ENCODE measurements at places on chromosomes 7 and 10.

DNA sequence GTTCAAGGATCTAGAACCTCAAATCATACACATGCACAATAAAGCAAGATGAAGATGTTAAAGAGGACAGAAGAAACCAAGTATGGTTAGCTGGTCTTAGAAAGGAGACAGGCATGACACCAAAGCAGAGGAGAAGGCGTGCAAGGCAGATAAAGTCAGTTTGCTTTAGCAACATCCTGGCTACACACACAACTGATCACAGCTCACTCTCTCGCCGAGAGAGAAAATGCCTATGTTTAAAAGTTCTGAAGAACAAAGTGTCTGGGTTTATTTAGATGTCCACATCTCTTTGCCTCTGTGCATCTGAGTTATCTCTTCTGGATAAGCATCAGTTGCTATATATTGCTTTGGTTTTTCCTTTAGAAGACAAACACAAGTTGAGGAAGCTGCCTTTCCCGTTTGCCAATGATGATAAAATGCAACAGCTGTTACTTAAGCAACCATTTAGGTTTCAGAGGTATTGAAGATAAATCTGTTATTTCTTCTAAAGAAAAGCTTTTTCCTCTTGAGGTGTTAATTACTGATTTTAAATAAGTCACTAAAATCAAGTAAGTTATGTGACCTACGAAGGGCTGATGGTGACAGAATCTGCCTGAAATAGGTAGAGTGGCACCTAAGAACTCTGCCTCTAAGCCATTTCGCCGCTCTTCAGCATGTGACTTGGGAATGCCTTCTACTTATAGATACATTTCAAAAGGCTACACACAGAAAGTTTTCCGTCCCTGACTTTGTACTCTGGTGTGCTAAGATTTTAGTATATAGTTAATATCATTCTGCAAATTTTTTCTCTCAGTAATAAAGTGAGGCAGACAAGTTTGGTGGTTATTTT lies 146.2 kb upstream of the ASAH2 start:
- DNase-seq = no peak

GRCh38 chr10:23445591-23445990 lies 6.7 kb downstream of the OTUD1 start:
- DNase-seq = no peak

- DNase-seq = no peak
These were observed 23.9 kb downstream of the POU6F2 start for GRCh38 chr7:39001595-39001994.

- no peak for DNase-seq
These were observed 74.6 kb upstream of the TMEM106B start for GRCh38 chr7:12136523-12136922.

- DNase-seq = no peak
These were observed 29.3 kb downstream of the TNS3 start for GRCh38 chr7:47552621-47553020.

- no peak for DNase-seq
These were observed 25.3 kb downstream of the EPHB4 start for GRCh38 chr7:100801833-100802568.

DNA sequence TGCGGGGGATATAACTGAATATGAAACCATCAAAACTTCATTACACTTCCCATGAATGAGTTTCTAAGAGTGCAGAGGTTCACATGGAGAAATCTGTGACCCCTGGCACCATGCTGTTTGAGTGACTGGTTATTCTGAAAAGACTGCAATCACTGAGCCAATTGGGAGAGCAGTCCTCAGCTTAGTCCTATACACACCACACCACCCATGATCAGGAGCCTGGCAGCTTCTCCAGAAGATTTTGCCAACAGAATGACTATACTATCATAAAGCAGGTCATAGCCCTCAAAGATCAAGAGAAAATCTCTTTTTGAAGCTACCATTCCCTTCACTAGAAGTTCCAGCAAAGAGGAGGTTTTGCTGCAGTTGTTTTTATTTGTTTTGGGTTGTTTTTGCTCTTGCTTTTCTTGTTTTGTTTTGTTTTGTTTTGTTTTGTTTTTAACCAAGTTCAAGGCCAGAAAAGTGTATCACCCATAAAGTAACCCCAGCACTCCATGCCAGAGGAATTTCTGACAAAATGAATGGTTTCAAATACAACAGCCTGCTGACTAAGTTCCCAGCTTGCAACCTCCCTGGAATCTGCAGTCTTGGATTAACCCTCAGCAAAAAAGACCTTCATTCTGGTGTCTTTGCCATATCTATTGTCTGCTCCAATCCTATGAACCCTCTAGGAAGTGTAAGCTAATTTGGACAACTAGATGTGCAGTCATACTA lies 19.7 kb upstream of the HGF start:
- DNase-seq = no peak

- DNase-seq = peak; percentile 40
These were observed 13.7 kb downstream of the CISD1 start for GRCh38 chr10:58282615-58283014.

DNA sequence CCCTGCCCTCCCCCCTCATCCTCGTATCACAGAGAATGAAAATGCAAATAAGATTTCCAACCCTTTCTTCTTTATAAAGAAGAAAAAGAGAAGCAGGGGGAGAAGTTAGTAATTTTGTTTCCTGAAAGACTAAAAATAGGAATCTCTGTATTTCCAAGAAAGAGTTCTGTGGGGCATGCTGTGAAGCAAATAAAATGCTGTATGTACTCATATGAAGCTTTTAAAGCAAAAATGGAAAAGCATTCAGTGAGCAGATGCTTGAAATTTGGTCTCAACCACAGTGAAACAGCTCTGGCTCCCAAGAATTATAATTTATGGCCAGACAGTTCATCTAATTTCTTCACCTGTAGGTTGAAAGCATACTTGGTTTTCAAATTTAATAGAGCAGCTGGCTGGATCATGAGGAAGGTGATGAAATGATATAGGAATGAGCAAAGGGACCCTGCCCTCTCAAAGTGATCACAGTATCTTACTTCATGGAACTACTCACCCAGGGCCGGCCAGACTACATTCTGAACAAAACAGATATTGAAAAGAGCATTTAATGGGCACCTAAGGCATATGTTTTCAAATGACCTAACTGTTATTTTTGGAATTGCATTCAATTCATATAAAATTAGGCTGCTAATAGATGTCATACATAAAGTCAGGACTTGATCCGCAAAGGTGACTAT lies 31.4 kb downstream of the SVIL start:
- no peak for DNase-seq

- no peak for DNase-seq
These were observed 3.7 kb downstream of the DDIT4 start for GRCh38 chr10:72277340-72277995.

DNA sequence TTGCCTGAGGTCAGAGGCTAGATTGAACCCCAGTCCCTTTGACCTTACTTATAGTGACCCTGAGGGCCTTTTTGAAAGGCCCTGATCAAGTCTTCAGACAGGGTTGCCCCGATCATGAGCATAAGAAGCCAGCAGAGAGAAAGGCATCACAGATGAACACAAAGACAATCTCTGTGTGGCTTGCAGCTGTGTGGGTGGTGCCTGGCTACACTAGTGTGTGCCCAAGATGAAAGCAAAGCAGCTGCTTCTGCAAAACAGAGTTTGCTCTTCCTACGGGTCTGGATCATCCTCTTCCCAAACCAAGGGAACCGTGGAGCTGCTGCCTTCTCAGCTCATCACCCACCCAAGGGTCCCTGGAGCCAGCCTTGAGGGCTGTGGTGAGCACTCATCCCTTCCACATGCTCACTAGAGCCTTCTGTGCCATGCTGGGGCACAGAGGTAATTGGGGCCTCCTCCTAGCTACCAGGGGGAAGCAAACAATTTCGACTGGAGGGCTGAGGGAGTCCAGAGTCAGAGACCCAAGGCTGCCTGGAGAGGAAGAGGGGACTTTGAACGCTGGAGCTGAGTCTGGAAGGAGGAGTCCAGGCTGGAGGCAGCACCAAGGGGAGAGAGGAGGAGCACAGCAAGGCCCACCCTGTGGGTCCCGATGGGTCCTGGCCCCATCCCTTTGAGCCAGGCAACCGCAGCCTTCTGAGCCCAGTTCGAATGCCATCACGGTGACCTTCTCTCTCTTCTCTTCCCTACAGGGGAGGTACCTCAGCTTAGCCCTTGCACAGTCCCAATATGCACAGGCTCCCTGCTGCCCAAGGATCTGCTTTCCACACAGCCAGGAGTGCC lies 42.3 kb downstream of the ANTXRL start:
- DNase-seq = no peak

- DNase-seq = no peak
These were observed 1.7 kb downstream of the ATAD1 start for GRCh38 chr10:87816163-87816897.

DNA sequence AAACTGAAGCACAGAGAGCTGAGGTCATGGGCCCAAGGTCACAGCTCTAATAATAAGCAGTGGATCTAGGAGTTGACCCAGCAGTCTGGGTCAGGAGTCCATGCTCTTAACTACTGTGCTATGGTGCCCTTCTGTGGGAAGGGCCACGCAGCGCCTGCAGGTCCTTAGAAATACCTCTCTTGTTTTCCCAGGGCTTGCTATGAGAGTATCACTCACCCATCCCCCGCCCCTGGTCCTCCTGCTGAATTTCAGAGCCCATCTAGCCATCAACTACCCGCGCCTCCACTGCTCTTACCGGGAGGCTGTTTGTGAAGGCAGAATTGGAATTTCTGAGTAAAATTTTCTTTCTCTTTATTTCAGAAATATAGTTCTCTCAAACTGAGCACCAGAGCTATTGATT lies 27.3 kb upstream of the CRHR2 start:
- DNase-seq = no peak

DNA sequence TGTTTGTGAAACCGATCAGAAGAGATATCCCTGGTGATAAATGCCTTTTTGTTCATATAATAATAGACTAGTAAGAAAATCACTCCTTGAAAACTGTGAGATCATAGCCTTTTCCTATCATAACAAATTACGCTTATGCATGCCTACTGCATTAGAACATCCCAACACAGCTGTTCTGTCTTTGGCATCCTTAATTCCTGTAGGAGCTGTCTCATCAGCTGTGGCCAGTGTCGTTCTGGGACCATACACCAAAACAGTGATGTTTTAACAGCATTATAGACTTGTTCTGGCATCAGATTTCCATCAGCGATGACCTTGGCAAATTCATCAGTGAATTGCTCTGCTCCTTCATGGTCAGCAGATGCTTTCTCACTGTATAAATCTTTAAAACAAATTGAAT lies 423.6 kb upstream of the LRGUK start:
- DNase-seq = no peak

- no peak for DNase-seq
These were observed 79.6 kb upstream of the CXCL12 start for GRCh38 chr10:44464503-44464902.

- no peak for DNase-seq
These were observed 108.4 kb upstream of the BTBD16 start for GRCh38 chr10:122162671-122163173.

DNA sequence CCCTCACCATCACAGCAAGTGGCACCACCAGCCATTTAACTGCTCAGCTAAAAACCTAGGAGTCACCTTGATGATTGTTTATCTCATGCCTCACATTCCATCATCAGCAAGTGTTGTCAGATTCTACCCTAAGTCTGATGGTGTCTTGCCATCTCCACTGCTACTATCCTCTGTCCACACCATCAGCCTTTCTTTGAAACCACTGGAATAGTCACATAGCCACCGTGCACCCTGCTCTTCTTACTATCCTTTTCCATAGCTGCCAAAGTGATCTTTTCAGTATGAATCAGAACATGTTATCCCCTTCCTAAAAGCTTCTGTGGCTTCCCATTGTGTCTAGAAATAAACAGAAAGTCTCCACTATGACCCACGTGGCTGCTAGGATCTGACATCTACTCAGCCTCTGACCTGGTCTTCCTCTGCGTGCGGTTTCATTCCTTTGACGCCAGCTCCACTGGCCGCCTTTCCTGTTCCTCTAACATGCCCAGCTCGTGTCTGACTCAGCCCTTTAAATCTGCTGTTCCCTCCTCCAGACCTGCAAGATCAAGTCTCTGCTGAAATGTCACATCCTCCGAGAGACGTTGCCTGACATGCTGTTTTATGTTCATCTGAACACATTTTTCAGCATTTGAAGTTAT lies 16.5 kb upstream of the CHN2 start:
- no peak for DNase-seq

GRCh38 chr7:33503014-33503413 lies 373.6 kb downstream of the BBS9 start:
- no peak for DNase-seq

- DNase-seq = peak; percentile 28
These were observed 86.6 kb upstream of the C7orf33 start for GRCh38 chr7:148503900-148504487.

DNA sequence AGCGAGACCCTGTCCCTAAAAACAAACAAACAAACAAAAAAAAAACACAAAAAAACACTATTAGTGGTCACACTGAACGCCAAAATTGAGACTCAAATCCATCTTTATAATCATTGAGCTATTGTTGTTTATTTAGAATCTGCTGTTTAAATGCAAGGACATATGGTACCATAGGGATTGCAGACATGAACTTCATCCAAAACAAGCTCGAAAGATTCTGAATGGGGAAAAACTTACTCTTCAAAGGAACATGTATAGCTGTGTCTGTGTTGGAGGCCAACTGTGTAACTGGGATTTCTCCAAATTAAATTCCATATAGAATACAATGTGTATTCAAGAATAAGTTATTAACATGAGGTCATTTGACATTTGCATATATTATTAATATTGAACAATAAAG lies 74.7 kb upstream of the GPR158 start:
- DNase-seq = no peak

DNA sequence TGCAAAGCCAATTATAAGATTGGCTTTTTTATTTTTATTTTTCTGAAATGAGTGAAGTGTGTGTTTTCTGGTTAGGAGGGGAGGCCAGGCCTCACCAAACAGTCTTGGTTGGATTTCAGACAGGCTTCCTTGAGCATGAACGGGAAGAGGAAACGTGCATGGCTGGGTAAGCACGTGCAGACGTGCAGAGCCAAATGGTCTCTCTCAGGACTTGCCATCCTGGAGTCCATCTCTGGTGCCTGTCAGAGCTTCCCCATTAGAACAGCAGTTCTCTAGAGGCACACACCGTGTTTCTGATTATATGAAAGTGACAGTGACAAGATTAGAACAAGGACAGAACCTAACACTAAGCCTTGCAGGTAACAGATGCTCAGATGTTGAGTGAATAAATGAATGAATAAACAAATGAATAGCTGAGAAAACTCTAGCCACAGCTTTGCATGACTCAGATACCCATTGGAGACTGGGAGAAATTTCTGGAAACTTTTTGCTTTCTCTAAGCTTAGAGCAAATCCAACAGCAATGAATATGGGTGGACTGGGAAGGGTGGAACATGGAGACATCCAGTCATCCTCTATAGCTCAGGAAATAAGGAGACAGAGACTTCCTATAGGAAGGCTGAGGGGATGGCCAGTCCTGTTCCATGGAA lies 11.8 kb upstream of the CALD1 start:
- DNase-seq = no peak

DNA sequence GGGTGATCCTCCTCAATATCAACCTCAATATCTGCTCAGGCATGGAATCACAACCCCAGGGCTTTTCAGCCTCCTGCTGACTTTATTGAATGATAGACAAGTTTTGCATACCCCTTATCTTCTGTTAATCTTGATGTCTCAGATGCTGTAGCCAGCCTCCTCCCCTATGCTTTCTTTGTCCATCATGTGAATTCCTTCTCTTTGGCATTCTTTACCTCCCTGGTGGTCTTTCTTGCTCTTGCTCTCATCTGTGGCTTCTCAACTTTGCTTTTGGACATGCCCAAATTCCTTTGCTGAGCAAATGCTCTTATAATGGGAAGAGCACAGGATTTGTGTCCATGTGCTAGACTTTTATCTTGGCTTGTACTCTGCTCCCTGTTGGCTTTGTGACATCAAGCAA lies 73.4 kb upstream of the FAM13C start:
- no peak for DNase-seq
